Liver (tissue), 10 donors: ENCODE measurements at places on chromosomes 12 and 14. TPM values are rescaled to one million over a fixed set of nuclear protein-coding genes. Genes with fewer than 3 reads are reported as not detected.

DNA sequence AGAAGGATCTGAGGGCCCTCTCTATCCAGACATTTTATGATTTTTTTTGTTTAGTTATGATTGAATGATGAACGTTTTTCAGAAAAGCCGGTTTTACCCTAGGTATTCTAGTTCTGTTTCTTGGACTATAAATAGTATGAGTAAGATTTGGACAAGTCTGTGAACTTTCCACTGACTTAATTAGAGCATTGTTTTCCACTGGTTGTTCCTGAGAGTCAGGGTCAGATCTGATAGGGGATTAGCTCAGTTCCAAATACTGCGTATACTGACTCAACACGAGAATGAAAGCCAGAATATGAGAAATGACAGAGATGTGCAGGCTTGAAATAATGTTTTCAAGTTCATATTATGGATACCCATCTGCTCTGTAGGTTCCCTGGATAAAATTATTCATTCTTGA lies 361.6 kb downstream of the AEBP2 start:
- no peaks in the 10 kb centered on the region for H3K4me1 ChIP-seq
- H3K36me3 ChIP-seq: no peaks in the 10 kb centered on the region
- no peak for DNase-seq
- H3K27ac ChIP-seq: no peak overlapping the region
- H3K4me3 ChIP-seq: no peak overlapping the region

RNASE7 gene
- not detected for total RNA-seq

DNA sequence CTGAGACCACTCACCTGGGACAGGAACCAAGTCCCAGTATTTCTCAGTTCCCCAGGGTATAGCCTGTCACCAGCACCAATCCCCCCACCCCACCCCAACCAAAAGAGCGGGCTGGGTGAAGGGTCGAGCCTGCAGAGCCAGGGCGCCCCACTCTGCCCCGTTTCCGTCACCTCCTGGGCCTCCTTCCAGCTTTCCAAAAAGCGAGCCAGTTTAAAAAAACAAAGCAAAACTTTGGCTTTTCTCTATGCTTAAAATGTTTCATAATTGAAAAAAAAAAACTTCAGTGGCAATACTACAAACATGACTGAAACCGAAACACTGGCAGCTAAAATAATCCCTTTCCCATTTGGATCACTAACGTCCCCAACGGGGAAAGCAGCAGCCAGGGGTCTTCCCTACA lies 7.5 kb downstream of the CAMKK2 start:
- no peaks in the 10 kb centered on the region for H3K4me1 ChIP-seq

PAX9 gene
- total RNA-seq: not detected

ANKS1B gene
- total RNA-seq: 0.67 TPM

- H3K36me3 ChIP-seq: peaks cover 1% of the 10 kb centered on the region
- H3K27me3 ChIP-seq: no peaks in the 10 kb centered on the region
- DNase-seq: no peak
- H3K4me3 ChIP-seq: no peak overlapping the region
- H3K27ac ChIP-seq: no peak overlapping the region
These were observed 477.0 kb downstream of the DPF3 start for GRCh38 chr14:72416892-72417291.
